Fibroblast of villous mesenchyme (primary cell): ENCODE measurements at places on chromosomes 11 and 22. TPM values are rescaled to one million over a fixed set of nuclear protein-coding genes. Genes with fewer than 3 reads are reported as not detected.

Gene TTC36
- total RNA-seq = 0.97 and 1.7 TPM in 2 replicates

Gene INTS4
- total RNA-seq = 34.8 and 37.1 TPM in 2 replicates

Gene PRR5
- 12.9 and 16.4 TPM in 2 replicates for total RNA-seq

Gene CAVIN3
- total RNA-seq = 142 and 374 TPM in 2 replicates

Gene TMEM45B
- total RNA-seq = not detected in 2 replicates

Gene DNAJB7
- total RNA-seq = not detected in 2 replicates

Gene TRIM49
- not detected in 2 replicates for total RNA-seq

Gene NFRKB
- 17.4 and 22.5 TPM in 2 replicates for total RNA-seq

Gene IL10RA
- total RNA-seq = not detected in 2 replicates

DNA sequence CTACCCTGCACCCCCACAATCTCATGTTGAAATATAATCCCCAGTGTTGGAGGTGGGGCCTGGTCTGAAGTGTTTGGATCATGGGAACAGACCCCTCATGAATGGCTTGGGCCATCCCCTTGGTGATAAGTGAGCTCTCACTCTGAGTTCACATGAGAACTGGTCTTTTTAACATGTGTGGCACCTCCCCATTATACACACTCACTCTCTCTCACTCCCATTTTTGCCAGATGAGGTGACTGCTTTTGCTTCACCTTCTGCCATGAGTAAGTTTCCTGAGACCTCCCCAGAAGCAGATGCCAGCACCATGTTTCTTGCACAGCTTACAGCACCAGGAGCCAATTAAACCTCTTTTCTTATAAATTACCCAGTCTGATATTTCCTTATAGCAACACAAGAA is 32.1 kb upstream of the DRD2 start:
- no peak for DNase-seq

- no peak for DNase-seq
Observed at GRCh38 chr22:19240813-19241592, 50.5 kb downstream of the CLTCL1 start.

- DNase-seq = no peak
Observed at GRCh38 chr11:88689548-88690240, 352.2 kb upstream of the CTSC start.

DNA sequence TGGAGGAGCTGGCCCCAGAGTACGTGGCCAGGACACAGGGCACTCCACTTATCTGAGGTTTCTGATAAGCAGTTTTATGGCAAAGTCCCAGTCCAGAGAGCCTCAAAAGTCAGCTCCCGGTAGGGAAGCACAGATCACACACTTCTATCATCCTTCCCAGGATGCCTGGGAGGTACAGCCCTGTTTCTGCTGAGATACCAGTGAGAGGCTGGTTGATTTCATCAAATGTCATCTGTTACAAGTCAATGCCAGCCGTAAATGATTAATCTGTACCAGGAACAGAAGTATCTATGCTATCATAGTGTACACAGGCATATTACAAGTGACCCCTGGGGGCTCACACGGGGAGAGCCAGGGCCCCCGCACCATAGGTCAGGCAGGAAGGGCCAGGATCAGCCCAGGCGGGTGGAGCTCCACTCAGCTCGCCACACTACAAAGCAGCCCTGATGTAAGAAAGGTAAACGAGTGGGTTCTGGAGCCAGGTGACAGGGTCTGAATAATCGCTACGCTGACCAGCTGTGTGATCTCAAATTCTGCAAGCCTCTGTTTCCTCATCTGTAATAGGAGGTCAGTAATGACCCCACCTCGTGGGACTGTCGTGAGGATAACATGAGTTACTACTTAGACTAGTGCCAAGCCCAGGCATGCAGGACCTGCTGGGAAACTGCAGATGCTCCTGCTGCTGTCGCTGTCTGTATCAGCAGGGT is 17.6 kb downstream of the PLA2G6 start:
- no peak for DNase-seq

GRCh38 chr11:10201343-10201742 is 92.7 kb downstream of the SBF2 start:
- no peak for DNase-seq

DNA sequence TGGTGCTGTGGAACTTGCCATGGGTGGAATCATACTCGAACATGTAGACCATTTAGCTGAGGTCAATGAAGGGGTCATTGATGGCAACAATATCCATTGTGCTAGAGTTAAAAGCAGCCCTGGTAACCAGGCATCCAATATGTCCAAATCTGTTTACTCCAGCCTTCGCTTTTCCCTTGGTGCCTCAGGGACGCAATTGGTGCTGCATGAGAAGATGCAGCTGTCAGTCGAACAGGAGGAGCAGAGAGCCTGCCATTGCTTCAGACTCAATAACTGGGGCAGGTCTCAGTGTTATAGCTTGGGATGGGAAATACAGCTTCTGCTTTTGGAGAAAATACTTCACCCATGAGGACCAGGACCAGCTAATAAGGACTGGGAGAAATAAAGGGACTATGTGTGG is 5.0 kb upstream of the MCHR1 start:
- DNase-seq = no peak

DNA sequence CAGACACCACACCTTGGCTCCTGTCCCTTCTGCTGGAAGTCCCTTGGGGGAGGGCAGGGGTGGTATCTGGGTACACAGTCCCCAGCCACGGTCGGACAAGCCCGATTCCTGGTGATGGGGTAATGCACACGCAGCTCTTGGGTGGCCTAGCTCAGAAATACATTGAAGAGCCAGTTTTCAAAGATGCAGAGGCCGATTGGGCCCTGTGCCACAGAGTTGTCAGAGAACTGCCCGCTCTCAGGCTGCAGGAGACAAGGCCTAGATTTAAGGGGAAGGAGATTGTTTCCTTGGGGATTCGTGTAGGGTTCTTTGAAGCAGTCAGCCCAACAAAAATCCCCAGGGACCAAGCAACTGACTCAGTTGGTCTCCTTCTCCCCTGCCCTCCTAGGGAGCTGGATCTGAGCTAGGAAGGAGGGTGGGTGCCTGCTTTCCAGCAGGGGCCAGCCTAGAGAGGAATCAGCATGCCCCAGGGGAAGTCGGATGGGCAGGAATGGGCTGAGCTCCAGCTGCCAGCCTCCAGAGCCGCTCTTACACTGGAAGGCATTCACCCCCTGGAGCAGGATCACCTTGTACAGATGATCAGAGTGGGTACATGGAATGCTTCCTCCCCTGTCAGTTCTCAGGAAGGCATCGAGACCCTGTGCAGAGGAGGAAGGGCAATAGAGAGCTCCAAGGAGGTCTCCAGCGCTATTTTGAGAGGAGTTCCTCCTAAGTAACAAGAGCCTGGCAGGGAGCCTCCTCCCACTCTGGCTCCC is 3.3 kb upstream of the SCN4B start:
- DNase-seq = no peak

DNA sequence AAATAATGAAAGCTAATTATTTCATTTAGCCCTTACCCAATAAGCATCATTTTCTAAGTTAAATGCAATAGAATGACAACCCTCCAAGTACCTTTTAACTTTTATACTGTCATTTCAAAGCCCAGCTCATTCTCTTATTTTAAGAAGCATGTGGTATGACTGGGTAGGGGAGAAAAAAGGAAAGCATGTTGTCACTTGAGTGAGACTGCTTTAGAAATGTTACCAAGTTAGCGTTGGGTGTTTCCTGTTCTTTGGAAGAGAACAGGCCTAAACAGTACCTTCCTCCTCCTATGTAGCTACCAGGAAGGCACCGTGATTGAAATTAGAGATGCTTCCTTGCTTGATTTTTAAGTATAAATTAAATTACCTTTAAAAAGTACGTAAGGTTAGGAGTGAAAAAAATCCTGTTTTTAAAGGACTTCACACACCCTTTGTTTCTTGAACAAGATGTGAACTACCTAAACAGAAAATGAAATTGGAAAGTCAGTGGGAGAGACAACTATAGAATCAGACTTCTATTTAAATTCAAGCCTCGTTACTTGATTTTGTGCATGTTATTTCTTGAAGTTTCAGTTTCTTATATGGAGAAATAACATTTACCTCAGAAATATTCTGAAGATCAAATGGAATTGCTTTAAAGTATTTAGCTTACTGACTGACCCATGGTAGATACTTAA is 741 bp upstream of the CNTF start:
- DNase-seq = no peak

DNA sequence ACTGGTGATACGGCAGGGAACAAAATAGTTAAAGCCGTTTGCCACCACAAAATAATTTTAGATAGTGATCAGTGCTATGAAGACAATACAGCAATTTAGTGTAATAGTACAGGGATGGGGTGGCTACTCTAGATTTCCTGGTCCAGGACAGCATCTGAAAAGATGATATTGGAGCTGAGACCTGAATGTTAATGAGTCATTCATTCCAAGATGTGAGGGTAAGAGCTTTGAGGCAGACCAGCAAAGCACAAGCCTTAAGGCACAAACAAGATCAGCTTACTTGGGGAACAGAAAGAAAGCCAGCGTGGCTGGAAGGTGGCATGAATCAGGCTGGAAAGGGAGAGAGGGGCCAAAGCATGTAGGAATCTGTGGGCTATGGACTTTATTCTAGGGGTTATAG is 132.3 kb downstream of the TRIM44 start:
- DNase-seq = peak; percentile 37

GRCh38 chr11:64849598-64850356 is 5.3 kb upstream of the CDC42BPG start:
- DNase-seq = peak; percentile 61

DNA sequence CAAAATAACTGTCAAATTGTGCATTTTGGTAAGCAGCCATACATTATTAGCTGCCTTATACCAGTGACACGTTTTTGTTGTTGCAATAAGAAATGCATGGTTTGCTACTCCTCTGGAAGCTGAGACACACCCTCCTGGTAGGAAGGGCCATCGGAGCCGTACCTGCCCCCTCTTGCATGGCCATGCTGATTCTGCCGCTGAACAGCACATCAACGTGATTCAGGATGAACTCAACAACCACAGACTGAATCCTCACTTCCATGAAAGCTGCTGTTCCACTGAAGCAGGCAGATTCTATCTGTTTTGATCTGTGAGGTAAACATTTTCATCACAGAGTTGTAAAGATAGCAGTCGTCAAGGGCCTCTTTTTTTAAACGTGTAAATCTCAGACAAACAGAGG is 38.6 kb upstream of the TP53AIP1 start:
- DNase-seq = peak; percentile 59

DNA sequence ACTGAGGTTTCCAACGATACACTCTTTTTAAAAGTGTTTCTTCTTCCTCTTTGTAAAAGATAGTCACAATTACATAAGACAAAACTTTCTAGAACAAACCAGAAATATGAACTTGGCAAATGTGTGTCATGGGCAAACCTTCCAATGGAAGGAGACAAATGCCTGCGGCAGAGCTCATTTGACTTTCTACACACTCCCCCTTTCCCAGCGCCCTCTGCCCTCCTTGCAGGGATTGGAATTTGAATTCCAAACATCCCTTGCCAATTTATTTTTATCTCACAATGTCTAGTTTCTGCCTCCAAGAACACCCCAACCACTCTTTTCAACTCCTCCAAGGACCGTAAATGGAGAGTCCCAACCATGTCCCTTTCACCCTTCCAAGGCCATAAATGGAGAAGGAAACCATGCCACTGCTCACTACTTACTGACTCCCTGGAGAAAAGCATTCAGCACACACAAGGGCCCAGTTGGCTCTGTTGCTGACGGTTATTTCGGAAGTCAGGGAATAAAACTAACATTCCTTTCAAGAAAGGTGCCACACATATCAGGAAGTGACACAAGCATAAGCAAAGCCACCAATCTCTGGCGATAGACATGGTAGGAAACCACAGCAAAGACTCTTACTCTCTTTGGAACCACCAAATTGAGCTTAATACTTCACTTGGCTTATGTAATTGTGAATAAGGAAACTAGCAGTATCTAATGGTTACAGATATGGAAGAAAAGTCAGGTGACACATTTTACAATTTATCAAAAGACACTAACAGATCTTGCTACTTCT is 15.0 kb upstream of the ESAM start:
- DNase-seq = no peak

- no peak for DNase-seq
Observed at GRCh38 chr22:19874307-19875060, 19.8 kb upstream of the GNB1L start.

DNA sequence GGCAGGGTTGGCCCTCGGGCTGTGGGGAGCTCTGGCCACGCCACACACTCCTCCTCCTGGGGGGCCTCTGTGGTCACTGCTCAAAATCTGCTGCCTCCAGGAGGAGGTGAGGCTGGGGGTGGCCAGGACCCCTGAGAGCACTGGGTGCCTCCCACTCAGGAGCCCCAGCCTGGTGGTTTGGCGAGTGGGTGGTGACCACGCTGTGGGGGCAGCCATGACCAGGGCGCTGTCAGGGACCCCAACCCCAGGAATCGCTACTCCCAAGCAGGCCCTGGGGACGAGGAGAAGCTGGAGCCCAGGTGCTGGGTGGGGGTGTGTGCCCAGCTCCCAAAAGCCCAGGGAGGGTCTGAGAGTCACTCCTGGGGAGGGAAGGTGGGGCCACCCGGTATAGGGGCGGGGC is 30.1 kb downstream of the TSPAN4 start:
- DNase-seq = no peak

DNA sequence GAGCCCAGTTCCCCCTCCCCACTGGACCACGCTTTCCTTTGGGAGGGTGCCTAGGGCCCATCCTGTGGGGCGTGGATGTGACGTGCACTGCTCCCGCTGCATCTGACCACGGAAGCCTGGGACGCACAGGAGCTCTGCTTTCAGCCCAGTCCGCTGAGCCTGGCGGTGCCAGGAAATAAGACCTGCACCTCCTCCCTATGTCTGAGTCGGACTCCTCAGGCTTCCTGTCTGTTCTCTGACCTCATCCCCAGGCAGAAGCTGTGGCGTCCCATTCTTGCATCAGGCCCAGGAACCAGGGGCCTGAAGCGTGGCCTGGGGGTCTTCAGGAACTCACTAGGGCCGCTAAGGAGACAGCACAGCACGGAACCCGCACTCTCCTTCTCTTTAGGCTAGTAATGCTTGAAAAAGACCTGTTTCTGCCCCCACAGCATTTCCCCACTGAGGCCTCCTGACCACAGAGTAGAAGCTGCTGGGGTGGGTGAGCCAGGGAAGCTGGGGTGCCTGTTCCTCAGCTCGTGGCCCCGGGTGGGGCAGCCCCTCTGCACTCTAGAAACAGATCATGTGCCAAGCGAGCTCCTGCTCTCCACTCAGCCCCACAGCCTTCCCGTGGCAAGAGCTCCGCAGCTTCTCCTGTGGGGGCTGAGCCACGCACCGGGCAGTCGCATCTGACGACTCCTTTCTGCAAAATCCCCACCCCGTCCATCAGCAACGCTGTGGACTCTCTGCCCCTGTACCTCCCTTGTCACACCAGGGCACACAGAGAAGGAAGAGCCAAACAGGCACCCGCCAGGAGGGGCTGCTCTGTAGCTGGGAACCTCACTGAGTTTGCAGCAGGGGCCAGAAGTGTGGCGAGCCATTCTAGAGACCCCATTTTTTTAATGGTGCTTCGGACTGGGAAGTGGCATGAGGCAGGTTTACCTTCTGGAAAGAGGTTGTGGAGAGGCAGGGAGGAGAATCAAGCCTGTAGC is 22.6 kb downstream of the MOV10L1 start:
- peak; percentile 91 for DNase-seq

- no peak for DNase-seq
Observed at GRCh38 chr11:58640386-58641023, 18.0 kb downstream of the CNTF start.

DNA sequence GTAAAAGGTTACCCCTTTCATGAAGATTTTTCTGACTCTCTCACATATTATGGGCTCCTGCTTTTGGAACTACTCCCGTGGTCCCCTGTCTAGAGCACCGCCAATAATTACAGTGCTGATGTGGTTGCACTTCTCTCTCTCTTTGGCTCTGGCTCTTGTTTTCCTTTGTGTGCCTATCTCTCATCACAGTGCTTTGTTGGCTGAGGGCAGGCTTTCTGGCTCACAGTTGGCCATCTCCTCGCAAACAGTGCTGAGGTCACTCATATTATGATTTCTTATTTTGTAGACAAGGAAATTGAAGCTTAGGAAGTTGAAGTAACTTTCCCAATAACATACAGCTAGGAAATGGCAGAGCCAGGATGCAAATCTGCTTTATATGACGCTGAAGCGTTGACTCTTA is 192.5 kb downstream of the DDX10 start:
- no peak for DNase-seq
